ENCODE measurements at places on chromosomes 5 and 9.

GRCh38 chr5:43019614-43020398, 20.3 kb downstream of the ANXA2R start:
- DNase-seq, result peak; percentile 72

- DNase-seq, result no peak
These were observed 594.3 kb upstream of the KLF4 start for GRCh38 chr9:108083796-108084352.

DNA sequence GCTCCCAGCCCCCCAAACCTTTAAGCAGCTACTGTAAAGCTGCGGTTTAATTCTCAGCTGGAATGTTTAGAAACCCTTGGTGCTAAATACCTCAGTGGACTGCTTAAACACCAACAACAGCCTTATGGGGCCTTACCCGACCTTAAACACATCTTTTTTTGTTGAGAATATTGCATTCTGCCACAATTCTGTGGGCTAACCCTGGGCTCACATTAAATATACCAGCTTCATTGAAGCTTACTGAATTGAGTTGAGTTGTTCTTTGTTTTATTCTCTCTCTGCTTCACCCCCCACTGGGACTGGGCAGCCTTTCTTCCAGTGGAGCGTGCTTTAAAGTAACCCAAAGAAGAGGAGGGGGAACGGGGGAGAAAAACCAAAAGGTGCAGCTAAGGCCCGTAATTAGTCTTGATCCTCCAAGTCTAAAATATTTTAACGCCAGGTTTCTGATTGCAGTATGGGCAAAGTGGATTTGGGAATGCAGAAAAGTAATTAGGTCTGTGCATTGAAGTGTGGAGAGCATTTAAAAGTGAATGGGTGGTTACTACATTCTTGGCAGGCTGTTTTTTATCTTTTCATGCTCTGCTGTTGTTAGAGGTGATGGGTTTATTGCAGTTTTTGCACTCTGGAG, 281.2 kb downstream of the NR2F1-AS1 start:
- DNase-seq, result no peak

- DNase-seq, result no peak
These were observed 362.6 kb upstream of the SMC2 start for GRCh38 chr9:103731541-103731940.

DNA sequence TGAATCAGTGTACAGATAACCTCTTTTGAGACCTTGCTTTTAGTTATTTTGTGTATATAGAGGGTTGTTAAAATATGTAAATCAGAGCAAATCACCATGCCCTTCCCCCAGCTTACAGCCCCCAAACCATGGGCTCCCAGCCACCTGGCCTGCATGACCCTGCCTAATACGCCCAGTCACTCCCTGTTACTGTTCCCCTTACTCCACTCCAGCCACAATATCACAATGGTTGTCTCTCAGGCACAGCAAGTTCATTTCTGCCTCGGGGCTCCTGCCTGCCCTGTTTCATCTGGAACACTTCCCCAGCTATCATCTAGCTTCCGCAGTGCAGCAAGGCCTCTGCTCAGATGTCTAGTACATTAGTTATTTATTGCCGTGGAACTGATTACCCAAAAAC, 5.0 kb upstream of the CARD19 start:
- no peak for DNase-seq

GRCh38 chr9:21428235-21428634, 12.0 kb upstream of the IFNA1 start:
- DNase-seq, result no peak

GRCh38 chr5:172095368-172096206, 89.1 kb upstream of the FBXW11 start:
- DNase-seq, result no peak
